ENCODE measurements at places on chromosomes 2 and 18.

- DNase-seq = no peak
Measured at GRCh38 chr2:202269585-202269984, 4.0 kb downstream of the NOP58 start.

GRCh38 chr2:47999512-47999911, 93.2 kb upstream of the FBXO11 start:
- no peak for DNase-seq

- no peak for DNase-seq
Measured at GRCh38 chr18:74066018-74066417, 81.6 kb downstream of the FBXO15 start.

GRCh38 chr18:27030421-27030820, 154.7 kb downstream of the CHST9 start:
- no peak for DNase-seq

DNA sequence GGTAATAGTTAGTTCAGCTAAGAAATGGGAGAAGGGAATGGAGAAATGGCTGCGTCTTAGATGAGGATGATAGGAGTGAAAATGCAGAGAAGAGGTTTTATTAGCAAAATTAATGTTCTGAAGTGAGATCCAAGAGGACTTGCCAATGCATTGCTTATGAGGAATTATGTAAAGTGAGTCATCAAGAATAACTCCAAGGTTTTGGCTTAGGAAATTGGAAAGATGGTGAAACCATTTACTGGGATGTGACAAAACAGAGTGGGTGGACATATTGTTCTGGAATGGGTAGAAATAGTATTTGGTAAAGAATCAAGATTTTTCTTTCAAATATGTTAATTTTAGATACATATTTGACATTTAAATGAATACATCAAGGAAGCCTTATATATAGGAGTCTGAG, 306.6 kb upstream of the CYRIA start:
- no peak for DNase-seq

DNA sequence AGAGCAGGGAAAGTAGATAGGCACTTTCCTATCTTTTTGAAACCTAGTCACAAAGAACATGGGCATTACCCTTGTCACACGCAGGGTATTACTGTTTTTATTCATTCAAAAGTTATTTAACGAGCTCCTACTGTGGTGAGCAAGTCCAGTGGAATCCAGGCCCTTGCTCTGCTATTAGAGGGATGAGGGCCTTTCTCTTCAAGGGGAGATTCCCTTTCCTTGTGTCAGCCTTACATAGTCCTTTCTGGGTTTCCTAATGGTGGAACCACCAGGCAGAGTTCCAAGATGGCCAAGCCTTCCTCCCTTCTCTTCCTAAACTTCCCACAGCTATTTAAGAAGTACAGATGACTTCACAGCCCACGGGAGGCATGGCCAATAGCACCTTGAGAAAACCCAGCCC, 64.6 kb downstream of the SPTBN1 start:
- DNase-seq = peak; percentile 91

DNA sequence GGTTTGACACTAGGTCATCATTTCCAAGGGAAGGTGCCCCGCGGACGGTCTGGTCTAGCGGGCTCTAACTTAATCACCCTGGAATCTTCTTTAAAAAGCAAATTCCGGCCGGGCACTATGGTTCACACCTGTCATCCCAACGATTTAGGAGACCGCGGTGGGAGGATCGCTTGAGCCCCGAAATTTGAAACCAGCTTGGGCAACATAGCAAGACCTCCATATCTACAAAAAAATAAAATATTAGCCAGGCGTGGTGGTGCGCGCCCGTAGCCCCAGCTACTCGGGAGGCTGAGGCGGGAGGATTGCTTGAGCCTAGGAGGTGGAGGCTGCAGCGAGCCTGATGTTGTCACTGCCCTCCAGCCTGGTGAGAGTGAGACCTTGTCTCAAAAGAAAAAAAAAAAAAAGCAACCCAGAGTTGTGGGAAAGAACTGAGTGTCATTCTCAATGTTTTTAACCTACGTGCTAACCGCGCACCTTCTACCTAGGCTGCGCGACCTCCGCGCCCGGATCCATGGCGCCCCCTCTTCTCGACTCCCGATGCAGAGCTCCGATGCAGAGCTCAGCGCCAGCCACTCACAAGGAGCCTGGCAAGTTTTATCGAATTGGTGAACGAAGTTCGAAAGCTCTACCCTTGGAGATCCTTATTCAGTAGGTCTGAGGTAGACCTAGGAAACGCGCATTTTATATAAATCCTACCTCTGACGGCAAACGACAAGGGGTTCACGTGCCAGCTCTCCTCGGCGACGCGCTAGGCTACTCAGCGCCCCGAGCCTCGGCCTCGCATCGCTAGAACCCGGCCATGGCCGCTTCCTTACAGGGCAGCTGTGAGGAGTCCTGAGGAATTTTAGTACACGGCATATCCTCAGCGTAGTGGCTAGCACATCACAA, 888 bp upstream of the TWSG1 start:
- DNase-seq = no peak

DNA sequence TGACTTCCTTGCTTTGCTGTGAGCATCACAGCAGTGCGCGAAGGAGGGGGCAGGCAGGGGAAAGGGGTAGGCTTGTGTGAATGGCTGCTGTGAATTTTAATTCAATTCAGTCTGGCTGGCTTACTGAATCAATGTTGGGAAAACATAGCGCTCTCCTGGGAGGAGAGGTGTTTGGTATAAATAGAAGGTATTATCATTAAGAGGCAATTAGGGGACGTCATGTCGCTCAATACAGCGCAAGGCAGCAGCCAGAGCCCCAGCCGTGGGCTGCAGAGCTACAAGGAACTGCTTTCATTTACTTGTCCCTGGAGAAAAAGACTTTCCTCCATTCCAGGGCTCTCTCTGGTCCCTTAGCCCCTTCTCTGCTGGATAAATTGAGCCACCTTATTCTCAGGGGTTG, 181.4 kb upstream of the MSH6 start:
- DNase-seq = no peak

- DNase-seq = no peak
Measured at GRCh38 chr2:12766421-12766879, 49.7 kb downstream of the TRIB2 start.

GRCh38 chr2:178075006-178075326, 2.4 kb upstream of the PDE11A start:
- no peak for DNase-seq
